ENCODE measurements at places on chromosomes 2 and 18.
A peak's percentile ranks its signal among the peaks of the same experiment; 100 is the strongest.

DNA sequence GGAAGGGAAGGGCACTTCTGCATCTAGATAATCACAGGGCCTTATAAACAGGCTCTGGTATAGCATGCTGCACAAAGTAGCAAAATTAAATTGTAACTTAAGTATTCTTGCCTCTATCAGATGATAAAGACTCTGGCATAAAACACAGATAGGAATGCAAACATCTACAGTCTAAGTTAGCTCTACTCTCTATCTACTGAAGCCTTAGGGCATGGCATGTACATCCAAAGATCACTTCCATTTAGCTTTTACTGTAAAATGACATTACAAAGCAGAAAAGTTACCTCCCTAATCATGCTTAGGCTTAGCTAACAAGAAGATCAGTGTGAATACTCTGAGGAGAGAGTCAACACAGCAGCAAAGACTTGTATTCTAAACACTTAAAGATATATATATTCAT lies 90.7 kb downstream of the NOL10 start:
- no peak for DNase-seq

DNA sequence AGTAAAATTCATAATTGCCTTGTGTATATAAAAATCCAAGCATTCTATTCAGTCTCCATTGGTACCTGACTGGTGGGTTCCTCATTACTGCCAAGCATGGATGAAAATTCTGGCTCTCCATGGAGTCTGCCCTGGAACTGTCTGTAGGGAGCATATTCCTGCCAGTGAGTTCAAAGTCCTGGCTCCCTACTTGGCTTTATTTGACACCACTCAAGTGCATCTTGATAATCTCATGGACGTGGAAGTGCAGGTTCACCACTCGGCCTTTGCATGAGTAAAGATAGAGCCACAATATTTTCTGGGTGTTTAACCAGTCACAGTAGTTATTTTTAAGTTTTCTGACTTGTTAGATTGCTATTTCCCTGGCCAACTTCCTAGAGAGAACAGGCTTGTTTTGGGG lies 63.5 kb downstream of the CNTNAP5 start:
- DNase-seq, result no peak

GRCh38 chr18:6604573-6604941 lies 125.0 kb upstream of the ARHGAP28 start:
- peak; percentile 66 for DNase-seq

GRCh38 chr2:51149725-51150124 lies 117.8 kb upstream of the NRXN1 start:
- DNase-seq, result no peak

- DNase-seq, result no peak
Observed at GRCh38 chr18:73452866-73453265, 585.1 kb upstream of the NETO1 start.

DNA sequence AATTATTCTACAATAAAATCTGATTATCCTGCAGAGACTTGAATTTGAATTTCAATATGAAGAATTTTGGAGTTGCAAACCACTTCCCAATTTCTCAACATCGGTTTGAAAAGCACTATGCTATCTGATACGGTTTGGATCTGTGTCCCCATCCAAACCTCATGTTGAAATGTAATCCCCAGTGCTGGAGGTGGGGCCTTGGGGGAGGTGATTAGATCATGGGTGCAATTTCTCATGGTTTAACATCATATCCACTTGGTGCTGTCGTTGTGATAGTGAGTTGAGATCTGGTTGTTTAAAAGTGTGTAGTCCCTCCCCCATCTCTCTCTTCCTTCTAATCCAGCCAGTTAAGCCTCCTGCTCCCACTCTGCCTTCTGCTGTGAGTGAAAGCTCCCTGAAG lies 205.7 kb downstream of the NBAS start:
- DNase-seq, result no peak

DNA sequence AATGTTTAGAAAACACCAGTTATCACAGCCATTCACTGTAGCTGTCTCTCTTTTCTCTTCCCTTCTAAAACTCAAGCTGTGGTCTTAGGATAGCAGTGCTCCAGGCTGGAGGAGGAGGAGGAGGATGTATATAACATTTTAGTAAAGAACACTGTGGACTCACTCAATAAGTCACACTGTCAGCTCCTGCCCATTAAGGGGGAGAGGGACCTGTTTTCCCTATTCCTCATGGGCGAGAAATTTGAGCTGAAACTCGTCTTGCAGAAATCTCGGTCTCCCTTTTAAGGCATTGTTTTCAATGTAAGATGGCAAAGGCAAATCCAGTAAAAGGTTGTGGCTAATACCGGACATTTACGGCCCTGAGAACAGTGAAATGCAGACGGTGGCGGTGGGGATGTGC lies 114.8 kb upstream of the ZNF236 start:
- no peak for DNase-seq

DNA sequence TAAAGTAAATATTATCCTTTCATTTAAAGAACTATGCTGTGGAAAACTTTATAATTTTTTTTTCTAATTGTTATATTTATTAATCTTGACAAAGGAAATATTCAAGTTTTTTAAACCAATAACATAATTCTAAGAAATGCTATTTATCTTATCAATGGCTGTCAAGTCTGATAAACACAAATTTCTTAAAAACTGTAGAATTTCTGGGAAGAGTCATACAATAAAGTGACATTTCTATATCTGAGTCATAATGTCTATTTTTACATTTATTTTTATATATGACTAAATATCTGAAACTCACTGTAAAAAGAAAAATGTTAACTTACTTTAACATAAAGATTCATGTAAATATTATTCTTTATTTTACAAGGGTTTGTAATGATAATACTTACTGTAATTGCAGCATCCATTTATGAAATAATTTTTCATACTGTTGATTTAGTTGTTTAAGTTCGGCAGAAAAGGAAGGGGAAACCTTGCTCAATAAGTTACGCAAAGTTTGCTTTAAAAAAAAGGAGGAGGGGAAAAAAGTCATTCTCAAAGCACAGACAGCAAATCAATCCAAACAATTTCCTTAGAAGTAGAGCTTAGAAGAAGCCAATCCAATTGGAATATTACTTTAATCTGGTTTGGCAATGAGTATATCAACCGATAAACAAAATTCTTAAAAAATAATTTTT lies 32.4 kb downstream of the ORC2 start:
- DNase-seq, result no peak

- DNase-seq, result no peak
Observed at GRCh38 chr2:133919285-133919684, 334.6 kb upstream of the MGAT5 start.

- peak; percentile 48 for DNase-seq
Observed at GRCh38 chr2:36780231-36780839, 83.8 kb downstream of the VIT start.

- no peak for DNase-seq
Observed at GRCh38 chr2:105997711-105998110, 196.4 kb downstream of the UXS1 start.

DNA sequence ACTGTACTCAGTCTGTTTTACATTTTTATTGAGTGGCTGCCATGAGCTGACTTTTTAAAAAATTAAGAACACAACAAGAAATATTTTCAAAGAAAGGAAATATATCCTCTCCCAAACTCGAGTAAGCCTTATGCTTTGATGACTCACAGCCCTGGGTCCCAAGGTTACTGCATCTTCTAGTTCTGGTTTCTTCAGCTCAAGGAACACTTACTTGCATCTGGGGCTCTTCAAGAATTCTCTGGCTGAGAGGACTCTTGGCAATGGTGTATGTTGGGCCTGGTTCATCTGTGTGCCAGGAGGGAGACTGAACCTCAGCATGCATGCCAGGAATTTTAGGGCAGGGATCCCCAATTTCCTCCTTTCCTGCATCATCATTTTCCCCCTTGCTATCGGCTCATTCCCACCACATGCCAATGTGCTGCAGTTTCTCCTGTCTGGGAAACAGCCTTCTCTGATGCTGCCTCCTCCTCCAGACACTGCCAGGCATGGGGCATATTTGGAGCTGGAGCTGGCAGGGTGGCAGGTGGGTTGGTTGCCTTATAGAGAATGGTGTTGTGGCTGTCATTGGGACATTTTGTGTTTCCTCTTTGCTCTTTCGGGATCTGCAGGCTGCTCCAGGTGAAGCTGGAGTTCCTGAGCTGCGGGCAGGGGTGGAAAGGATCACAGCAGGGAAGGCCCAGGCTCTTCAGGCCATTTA lies 192.2 kb upstream of the HS6ST1 start:
- DNase-seq, result no peak

DNA sequence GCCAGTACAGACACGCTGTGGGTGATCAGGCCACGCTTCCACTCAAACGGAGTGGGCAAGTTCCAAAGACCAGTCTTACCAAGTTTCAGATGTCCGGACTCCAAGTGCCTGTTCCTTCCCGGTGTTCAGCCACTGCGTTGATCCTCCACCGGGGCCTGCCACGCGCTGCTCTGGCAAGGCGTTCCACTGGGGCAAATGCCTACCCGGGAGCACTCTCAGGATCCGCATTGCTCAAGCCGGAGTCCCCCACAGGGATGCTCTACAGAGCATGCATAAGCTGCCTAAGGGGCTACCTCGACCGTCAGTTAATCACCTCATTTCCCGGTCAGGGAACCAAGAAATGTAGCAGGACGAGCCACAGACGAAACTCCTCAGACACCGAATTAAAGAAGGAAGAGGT lies 37.0 kb upstream of the CLASP1 start:
- DNase-seq, result no peak

Measured in mammary epithelial cell (primary cell).